GM12892 (cell line): ENCODE measurements at places on chromosomes 6 and 20.

DNA sequence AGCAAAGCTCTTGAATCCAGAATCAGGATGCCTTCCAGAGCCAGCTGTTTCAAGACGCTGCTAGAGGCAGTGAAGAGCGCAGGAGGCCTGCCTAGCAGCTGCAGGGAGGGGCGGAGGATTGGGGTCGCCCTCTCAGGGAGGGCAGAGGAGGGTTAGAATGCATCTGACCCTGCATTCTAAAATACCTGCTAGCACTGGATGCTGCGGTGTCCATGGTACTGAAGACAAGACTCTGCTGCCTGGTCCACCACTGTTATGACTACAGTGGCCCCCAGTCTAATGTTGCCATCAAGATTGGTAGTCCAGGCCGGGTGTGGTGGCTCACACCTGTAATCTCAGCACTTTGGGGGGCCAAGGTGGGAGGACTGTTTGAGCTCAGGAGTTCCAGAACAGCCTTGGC, 193.7 kb upstream of the PROKR2 start:
- no peak for DNase-seq

DNA sequence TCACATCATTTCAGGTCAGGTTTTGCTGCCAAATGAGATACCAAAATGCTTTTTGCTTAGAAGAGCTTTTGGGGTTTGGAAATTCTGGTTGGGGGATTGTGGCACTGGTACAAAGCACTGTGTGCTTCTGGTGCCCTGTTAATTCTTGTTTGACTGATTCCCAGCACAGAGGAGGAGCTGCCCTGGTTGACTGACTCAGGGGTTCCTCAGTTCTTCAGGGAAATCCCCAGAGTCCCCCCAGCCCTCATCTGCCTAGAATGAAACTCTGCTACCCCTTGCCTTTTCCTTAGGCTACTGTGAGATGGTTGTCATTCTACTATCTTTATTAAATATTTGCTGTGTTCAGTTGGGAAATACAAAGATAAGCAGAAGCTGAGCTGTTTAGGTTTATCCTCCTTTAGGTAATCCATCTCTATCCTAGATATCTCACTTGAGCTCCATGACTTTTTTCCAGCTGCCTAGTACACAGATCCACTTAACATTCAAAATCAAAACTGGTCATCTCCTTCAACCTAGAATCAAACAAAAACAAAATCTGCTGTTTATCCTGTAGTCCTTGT, 24.9 kb upstream of the TSPYL1 start:
- no peak for DNase-seq

GRCh38 chr6:2853769-2854395, 12.2 kb upstream of the SERPINB1 start:
- no peak for DNase-seq

GRCh38 chr20:25508083-25508770, 77.1 kb downstream of the NINL start:
- no peak for DNase-seq

DNA sequence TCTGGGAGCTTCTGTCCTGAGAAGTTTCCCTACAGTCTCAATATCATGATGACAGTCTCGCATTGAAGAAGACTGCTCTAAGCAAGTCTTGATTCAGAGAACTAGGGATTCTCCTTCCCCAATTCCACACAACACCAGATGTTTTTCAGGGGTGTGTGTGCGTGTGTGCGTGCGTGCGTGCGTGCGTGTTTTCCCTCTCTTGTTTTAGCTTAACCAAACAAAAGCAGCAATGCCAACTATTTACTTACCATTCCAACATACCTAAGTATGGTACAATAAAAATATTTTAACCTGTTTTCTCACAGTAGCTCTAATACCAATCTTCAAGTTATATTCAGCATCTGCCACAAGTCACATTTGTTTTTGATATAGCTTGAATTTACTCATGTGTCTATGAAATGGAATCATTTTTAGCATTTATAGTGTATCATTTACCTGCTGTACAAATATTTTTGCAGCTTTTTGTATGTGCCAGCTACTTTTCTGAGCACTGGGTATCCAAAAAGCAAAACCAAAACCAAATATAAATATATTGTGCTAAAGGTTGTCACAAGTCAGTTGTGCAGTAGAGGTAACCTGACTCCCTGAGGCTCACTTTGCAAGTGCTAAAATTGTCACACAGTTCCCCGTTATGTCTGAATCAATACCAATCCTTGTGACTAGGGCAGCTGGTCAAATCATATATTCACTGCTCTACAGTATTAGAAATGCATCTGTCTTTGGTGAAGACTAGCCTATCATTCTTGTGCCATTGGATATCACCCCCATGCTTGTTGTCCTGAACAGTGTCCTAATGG, 21.7 kb upstream of the MYLIP start:
- no peak for DNase-seq

DNA sequence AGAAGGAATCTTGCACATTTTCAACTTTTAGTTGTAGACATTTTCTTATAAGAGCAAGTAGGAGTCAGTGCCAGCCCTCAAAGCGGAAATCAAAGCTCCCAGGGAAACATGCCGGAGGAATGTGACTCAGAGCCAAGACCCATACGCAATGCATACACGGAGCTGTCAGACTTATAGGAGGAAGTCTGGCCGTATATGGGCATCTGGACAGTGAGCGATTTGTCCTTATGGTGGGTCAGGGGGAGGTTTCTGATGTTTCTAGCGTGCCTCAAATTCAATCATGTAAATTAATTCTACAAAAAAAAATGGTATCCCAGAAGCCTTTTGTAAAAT, 3.6 kb upstream of the CCN2 start:
- DNase-seq = no peak
